ENCODE measurements at places on chromosomes 1 and 21. TPM values are rescaled to one million over a fixed set of nuclear protein-coding genes. Genes with fewer than 3 reads are reported as not detected.

DNA sequence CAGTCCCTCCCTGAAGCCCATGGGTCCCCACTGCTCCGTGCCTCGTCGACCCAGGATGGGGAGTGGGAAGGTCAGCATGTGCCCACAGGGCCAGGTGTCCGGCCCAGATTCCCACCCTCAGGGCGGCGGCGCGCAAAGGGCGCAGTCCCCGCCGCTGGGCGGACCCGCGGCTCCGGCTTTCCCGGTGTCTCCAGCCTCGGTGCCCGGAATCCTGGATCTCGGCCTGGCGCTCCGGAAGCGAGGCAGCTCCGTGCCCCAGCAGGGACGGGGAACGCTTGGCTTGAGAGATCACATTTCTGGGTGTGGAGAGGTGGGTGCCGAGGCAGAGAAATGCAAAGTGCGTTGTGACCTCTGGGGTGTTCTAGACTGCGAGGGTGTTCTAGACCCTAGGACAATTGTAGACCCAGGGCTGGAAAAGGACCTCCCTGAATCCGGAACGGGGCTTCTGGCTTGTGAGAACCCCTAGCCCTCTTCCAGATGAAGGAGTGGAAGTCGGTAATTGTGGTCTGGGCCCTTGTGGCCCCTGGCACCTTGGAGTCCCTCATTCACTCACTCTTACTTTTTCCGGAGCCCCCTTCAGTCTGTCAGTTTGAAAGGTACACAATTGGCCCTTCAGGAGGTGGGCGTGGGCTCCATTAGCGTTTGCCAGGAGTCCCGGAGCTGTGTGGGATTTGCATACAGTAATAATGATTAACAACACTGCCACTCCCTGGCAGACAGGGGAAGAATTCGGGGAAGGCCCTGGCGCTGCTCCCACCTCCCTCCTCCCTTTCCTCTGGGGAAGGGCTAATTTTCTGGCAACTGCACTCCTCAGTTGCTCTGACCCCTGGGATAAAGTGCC lies 1.6 kb upstream of the KCND3 start:
- no peak overlapping the region for H3K27ac ChIP-seq
- no peaks in the 10 kb centered on the region for H3K36me3 ChIP-seq
- peaks cover 14% of the 10 kb centered on the region for H3K4me1 ChIP-seq
- peaks cover 62% of the 10 kb centered on the region for H3K27me3 ChIP-seq

Gene CACNA1S
- total RNA-seq = not detected

Gene RGS13
- total RNA-seq = not detected

DNA sequence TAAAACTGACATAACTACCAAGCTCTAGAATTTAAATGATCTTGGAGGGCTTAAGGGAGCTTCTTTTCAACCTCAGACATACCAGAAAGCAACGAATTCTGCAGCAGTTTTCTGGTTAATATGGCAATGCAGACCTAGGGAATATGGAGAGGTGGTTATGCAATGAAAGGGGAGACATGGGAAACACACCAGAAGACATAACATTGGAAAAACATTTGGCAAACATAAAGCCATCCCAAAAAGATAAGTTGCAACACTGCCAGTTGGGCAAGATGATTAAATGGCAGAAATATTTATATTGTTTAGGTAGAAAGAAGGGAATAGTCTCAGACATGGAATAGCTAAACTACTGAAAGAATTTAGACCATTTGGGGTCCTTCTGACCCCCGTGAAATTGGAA lies 104.5 kb downstream of the KCNJ6 start:
- no peaks in the 10 kb centered on the region for H3K4me1 ChIP-seq
- H3K4me3 ChIP-seq = no peak overlapping the region
- peaks cover 11% of the 10 kb centered on the region for H3K27me3 ChIP-seq
- no peak for DNase-seq
